ENCODE measurements at places on chromosomes 3 and 15.

- DNase-seq, result no peak
These were observed 684.6 kb upstream of the CCDC54 start for GRCh38 chr3:106692624-106693023.

GRCh38 chr15:84400820-84401219, 165.2 kb downstream of the GOLGA6L4 start:
- DNase-seq, result no peak

DNA sequence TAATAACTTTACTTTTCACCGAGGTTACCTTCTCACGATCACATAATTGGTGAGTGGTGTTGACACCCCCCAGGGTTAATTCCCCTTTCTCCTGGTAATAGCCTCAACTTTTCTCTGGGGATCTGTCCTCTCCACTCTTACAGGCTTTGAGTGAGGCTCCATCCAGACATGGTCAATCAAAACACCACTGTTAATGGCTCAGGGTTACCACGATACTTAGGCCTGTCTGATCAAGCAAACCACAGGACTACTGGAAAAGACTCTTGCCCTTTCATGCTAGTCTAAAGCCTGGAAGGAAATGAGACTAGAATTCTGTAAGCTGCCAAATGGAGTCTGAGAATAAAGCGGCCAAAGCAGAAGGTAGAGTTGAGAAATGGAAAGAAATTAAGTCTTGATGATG, 56.5 kb upstream of the STT3B start:
- DNase-seq, result no peak

DNA sequence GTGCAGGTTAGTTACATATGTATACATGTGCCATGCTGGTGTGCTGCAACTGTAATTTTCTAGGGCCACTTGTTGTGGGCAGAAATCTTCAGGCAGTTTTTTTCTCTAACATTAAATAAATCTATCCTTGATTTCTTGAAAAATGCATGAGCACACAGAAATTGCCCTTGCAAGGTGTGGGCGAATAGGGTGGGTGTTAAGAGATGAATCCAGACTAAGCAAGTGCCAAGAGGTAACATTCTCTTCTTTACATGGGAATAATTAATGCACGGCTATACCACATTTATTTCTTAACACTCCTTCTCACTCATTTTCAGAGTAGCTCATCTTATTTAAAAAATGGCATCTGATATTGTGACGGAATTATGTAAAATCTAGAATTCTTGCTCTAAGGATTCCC, 719.6 kb downstream of the AGBL1 start:
- DNase-seq, result no peak

DNA sequence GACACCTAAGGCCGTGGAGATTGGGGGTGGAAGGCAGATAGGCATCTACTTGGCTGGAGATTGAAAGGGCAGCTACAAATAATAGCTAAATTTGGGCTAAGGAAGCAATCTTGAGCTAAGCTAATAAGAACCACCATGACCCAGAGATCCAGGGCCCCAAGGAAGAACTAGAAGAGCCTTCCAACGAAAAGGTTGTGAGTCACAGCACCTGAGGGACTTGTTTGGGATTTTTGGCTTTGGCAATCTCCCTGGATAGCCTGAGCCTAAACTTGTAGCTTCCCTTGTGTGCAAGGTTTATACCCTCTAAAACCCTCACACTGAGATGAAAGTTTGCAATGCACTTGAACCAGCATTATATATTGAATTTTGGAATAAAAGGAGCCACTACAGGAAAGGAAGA, 364.0 kb upstream of the IL12A start:
- no peak for DNase-seq

DNA sequence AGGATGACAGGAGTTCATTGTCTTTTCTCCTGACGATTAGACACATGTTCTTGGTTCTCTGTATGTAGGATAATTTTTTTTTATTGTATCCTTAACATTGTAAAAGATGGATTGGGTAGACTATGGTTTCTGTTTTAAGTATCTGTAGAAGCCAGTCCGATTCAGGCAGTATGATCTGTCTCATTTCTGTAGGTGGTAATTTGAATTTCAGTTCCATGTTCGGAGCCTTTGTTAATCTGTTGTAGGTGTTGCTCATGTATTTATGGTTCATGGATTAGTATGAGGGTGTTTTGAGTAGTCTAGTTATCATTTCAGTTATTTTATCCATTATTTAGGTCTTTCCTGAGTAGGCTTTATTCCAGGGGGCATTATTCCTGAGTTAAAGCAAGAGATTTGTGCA, 32.4 kb upstream of the MME start:
- DNase-seq, result no peak

DNA sequence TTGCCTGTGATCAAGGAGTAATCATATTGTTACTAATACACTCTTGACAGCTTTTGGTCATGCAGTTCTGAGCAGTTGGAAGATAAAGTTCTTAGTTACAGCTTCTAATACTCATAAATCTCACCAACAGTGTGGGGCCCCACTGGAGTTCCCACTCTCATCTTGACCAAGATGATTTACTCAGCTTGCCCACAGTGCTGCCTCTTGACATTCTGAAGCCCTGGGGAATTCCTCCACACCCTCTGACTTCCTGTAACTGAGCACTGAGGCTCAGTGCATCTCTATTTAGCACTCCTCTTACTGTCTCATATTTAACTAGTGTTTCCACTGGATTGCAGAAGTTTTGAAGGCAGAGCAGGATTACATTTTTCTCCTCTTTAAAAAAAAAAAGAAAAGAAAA, 1.9 kb upstream of the ARL6IP5 start:
- DNase-seq, result peak; percentile 66

DNA sequence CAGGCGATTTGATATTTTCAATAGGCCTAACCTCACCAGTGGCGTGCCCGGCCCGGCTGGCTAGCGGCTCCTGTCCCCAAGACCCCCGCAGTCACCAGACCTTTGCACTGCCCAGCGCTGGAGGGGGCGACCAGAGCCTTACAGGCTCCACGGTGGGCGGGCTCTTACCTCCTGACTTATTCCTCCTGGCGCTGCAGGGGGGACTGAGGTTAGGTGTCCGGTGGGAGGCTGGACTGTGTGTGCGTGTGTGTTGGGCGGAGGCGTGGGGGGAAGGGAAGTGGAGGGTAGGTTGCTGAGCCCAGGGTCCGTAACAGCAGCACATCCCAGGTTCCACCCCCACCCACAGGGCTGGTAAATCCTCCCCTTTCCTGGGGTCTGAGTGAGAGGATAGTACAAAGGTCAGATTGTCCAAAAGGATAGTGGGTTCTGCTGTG, 27.5 kb upstream of the THRB start:
- no peak for DNase-seq

DNA sequence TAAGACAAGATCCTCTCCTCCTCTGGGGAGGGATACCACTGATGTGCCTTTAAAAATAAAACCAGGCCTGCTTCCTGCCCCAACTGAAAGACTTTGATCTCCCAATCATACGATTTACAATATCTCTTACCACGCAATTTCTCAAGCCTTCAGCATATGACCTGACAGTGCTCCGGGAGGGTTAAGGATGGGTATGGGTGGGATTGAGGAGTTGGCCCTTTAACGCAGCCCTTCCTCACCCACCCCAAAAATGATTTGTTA, 67.4 kb downstream of the LRIG1 start:
- no peak for DNase-seq

DNA sequence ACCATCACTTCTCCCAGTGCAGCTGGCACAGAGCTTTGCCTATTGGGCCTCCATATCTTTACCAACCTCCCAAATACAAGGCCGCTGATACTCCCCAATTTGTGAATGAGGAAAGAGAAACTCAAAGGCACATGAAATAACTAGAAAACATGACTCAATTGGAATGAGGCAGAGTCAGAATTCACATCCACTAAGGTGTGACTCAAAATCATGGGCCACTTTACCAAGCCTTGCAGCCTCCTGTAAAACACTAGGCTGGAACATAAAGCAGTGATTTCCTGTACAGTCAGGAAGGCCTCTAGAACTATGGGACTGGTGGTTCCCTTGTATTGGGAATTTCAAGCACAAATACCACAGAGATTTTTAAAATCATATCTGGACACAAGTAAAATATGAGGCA, 128.6 kb downstream of the DCLK3 start:
- DNase-seq, result no peak

GRCh38 chr3:133955892-133956291, 60.2 kb upstream of the RAB6B start:
- no peak for DNase-seq

DNA sequence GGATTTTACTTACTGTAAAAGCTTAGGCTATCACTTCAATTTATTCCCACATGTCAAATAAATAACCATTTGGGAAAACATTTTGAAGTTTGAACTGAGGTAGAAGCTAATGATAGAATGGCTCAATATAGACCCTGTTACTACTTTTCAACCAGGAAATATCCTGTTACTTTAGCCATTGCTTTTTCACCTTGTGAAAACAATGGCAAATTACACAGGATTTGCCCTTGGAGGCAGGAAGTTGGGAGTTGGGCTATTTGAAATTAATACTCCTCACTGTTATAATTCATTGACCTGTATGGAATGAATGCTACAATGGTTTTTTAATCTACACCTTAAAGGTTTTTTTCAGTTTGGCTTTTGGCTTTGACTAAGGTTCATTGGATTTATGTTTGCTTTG, 98.1 kb upstream of the UBE2E2 start:
- no peak for DNase-seq

DNA sequence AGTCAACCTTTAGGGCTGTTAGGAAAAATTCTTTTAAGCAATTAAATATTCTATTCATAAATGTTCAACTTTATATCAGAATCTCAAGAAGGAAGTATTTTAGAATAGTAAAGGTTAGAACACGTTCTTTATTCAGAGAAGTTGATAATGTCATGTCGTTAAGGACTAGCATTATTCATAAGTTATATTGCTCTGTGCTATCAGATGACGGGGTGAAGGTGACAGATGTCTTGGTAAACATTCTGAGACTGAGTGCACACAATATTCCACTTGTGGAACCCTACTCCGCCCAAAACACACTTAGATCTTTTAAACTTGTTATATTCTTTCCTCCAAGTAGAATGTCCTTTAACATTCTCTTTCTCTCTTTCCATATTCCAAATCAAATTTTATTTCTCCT, 7.9 kb downstream of the AP4E1 start:
- no peak for DNase-seq

GRCh38 chr15:69468241-69469121, 15.9 kb downstream of the RPLP1 start:
- DNase-seq, result peak; percentile 68

All from activated CD4-positive, alpha-beta T cell treated with anti-CD3 and anti-CD28 coated beads for 24 hours (primary cell).